ENCODE measurements at places on chromosomes 6 and 20.

DNA sequence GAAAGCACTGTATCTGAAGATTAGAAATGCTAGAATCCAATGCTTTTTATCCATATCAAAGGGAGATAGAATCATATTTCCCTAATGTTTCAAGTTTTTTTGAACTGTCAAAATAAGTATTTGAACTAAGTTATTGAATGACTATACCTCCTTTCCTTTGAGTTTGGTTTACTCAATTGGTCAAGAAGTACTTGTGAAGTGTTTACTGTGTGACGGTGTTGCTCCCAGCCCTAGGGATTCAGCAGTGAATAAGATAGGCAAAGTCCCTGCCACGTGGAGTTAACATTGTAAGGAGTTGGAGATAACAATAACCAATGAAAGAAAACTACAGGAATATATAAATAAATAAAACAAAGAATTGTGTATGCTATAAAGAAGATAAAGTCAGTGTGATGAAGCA, 535.9 kb downstream of the FRK start:
- DNase-seq, result no peak
- no peak overlapping the region for H3K27ac ChIP-seq
- H3K36me3 ChIP-seq, result no peaks in the 10 kb centered on the region
- H3K4me1 ChIP-seq, result no peaks in the 10 kb centered on the region
- no peak overlapping the region for H3K4me3 ChIP-seq
- no peaks in the 10 kb centered on the region for H3K27me3 ChIP-seq

DNA sequence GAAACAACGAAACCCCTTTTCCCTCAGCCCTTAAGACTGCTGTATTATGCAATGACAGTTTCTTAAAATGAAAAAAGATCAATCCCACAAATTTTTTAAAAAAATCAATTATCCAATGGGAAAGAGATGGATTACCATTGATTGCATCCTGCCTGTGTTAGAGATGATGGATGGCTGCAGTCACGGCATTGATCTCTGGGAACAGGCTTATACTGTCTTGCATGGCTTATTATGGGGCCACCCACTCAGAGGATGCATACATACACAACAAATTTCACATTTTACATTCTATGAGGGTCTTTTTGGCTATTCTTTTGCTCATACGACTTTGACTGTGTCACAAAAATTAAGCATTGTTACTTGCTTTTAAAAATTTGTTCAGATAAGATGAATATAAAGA, 724.3 kb downstream of the HDGFL1 start:
- no peaks in the 10 kb centered on the region for H3K36me3 ChIP-seq
- H3K4me1 ChIP-seq, result no peaks in the 10 kb centered on the region
- no peak for DNase-seq
- no peak overlapping the region for H3K27ac ChIP-seq

GRCh38 chr6:31829633-31830283, 2.2 kb downstream of the HSPA1B start:
- peak overlapping the region; percentile 62 for H3K4me3 ChIP-seq
- H3K27ac ChIP-seq, result peak overlapping the region; percentile 91
- H3K4me1 ChIP-seq, result peaks cover 5% of the 10 kb centered on the region
- peak; percentile 42 for DNase-seq

DNA sequence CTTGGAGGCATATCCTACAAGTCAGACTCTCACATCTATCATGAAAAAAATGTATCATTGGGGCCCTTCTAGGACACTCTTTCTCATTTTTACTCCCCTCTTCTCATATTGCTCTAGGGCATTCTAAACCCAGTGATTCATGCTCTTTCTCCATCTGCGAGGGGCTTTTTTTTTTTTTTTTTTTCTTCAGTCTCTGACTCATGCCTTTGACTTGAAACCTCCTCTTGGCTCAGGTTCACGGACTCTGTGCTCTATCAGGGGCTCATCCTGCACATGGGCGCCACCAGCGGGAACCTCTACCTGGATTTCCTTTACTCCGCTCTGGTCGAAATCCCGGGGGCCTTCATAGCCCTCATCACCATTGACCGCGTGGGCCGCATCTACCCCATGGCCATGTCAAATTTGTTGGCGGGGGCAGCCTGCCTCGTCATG, 17.8 kb downstream of the SLC22A1 start:
- no peaks in the 10 kb centered on the region for H3K36me3 ChIP-seq
- H3K4me1 ChIP-seq, result no peaks in the 10 kb centered on the region
- H3K27ac ChIP-seq, result no peak overlapping the region
- no peaks in the 10 kb centered on the region for H3K27me3 ChIP-seq
- no peak for DNase-seq

GRCh38 chr6:31723980-31724691, 963 bp downstream of the MPIG6B start:
- no peak overlapping the region for H3K27ac ChIP-seq
- H3K4me1 ChIP-seq, result peaks cover 13% of the 10 kb centered on the region
- no peak overlapping the region for H3K4me3 ChIP-seq
- no peak for DNase-seq

GRCh38 chr6:111033628-111034289, 51.9 kb downstream of the RPF2 start:
- no peak overlapping the region for H3K4me3 ChIP-seq
- no peak overlapping the region for H3K27ac ChIP-seq
- H3K36me3 ChIP-seq, result no peaks in the 10 kb centered on the region
- H3K27me3 ChIP-seq, result no peaks in the 10 kb centered on the region

DNA sequence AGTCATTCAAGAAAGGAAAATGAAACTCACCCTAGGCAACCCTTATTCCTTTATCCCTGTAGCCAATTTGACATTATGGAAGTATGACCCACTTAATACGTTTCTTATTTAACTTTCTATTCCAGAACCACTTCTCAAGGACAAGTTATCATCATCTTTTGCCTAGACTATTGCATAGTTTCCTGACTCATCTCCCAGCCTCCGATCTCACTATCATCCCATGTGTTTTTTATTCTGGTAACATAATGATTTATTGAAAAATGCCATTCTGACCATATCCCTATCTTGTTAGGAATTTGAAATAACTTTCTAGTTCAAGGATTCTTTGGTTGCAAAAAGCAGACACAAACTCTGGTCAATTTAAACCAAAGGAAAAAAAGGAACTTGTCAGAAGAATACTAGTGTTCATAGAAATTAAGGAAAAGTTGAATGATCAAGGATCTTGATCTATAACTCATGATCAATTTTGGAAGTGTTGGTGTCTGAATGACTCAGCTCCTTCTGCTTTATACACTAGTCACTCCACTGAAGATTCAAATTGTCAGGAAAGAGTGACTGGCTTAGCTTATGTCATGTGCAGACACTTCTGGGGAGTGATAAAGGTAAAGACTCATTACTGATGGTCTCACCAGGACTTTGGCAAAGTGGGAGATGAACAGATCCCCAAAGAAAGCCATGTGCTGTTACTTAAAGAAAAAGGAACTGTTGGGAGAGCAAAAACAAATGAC, 8.5 kb upstream of the TINAG start:
- no peak overlapping the region for H3K27ac ChIP-seq
- H3K27me3 ChIP-seq, result no peaks in the 10 kb centered on the region
- H3K4me3 ChIP-seq, result no peak overlapping the region
- H3K4me1 ChIP-seq, result no peaks in the 10 kb centered on the region

- no peaks in the 10 kb centered on the region for H3K27me3 ChIP-seq
- no peak overlapping the region for H3K4me3 ChIP-seq
- DNase-seq, result peak; percentile 24
Measured at GRCh38 chr20:22312744-22313346, 271.5 kb downstream of the FOXA2 start.

Measured in colonic mucosa (tissue), 4 donors.